Tibial nerve (tissue), 4 donors: ENCODE measurements at places on chromosomes 1 and 21. TPM values are rescaled to one million over a fixed set of nuclear protein-coding genes. Genes with fewer than 3 reads are reported as not detected.

Gene GNAT2
- not detected for total RNA-seq

Gene LCE3D
- total RNA-seq, result not detected

Gene SZRD1
- total RNA-seq, result 66.9 TPM

Gene GJC2
- total RNA-seq, result 6.9 TPM

Gene GPR25
- total RNA-seq, result not detected

DNA sequence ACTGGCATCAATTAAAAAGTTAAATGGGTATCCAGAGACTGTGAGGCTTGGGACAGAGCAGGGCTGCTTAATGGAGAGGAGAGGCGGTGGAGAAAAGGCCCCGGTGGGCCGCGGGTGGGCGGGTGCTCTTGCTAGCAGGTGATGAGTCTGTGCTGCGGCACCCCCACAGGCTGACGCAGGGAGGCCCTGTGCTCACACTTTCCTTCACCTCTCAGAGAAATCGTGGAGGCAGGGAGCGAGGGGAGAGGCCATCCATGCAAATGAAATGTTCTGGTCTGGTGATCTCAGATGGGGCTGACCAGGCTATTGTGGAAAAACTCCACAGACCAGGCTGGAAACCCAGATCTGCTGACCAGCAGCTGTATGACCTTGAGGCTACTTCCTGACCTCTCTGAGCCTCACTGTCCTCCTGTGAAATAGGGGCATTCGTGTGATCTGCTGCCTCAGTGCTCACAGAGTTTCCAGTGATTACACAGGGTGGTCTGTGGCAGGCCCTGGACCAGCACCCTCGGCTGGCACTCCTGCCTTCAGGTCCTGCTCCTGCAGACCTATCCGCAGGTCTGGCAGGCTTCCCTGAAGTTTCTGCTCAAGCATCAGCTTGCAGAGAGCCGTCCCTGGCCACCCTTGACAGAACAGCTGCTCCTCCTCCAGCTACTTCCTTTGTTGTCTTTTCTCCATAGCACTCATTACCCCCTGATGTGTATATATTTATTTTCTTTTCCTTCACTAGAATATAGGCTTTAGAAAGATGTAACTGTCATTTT is 89.2 kb downstream of the BEND5 start:
- H3K36me3 ChIP-seq, result no peaks in the 10 kb centered on the region
- no peak for DNase-seq
- H3K4me1 ChIP-seq, result no peaks in the 10 kb centered on the region
- H3K4me3 ChIP-seq, result no peak overlapping the region
- H3K27me3 ChIP-seq, result no peaks in the 10 kb centered on the region

- DNase-seq, result no peak
- H3K27ac ChIP-seq, result no peak overlapping the region
- no peaks in the 10 kb centered on the region for H3K27me3 ChIP-seq
- H3K36me3 ChIP-seq, result peaks cover 93% of the 10 kb centered on the region
- no peaks in the 10 kb centered on the region for H3K4me1 ChIP-seq
These were observed 58.5 kb upstream of the LAX1 start for GRCh38 chr1:203706444-203706843.

DNA sequence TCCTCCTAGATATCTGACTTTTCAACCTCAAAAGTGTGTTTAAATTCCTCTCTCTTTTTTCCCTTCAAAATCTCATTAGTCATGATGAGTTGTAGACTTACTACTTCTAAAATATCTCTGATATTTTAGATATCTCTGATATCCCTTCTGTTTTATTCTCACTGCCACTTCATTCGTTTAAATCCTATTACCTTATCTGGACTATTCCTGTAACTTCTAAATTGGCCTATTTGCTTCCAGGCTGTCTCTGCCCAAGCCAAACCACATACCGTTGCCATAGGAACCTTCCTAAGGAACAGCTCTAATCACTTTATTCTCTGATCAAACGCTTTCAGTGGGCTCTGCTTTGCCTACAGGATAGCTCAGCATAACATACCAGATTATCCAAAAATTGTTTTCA is 333.1 kb upstream of the CHRM3 start:
- no peaks in the 10 kb centered on the region for H3K36me3 ChIP-seq
- H3K4me3 ChIP-seq, result no peak overlapping the region
- H3K27ac ChIP-seq, result no peak overlapping the region
- no peak for DNase-seq
- no peaks in the 10 kb centered on the region for H3K27me3 ChIP-seq
- no peaks in the 10 kb centered on the region for H3K4me1 ChIP-seq

DNA sequence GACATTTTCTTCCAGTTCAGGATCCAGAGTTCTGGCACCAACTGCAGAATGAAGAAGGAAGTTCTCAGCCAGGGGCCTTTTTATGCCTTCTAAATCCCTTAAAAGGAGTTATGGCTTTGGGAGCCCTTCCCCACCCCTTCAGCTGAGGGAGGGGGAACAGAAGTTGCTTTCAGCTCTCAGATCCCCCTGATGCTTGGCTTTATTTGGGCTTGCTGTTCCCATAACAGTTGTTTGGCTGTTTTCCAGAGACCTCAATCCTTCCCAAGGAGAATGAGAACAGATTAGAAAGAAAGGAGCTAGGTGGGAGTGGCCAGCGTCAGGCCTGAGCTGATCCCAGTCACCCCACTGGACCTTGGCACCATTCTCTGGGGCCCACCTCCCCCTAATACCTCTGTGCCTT is at the start of gene RPE65:
Gene RPE65 (minus strand): TSS at position 54 of the 400 bp plus-strand sequence. CDS start 49 bp downstream, at position 5.
- H3K4me1 ChIP-seq, result peaks cover 3% of the 10 kb centered on the region
- H3K27me3 ChIP-seq, result no peaks in the 10 kb centered on the region
- H3K4me3 ChIP-seq, result no peak within 1 kb of the TSS
- no peaks in the 10 kb centered on the region for H3K36me3 ChIP-seq

GRCh38 chr1:63200676-63201075 is 121.7 kb upstream of the FOXD3 start:
- no peaks in the 10 kb centered on the region for H3K27me3 ChIP-seq
- H3K27ac ChIP-seq, result no peak overlapping the region
- H3K36me3 ChIP-seq, result no peaks in the 10 kb centered on the region
- no peak overlapping the region for H3K4me3 ChIP-seq
- DNase-seq, result no peak

GRCh38 chr1:216785221-216785620 is 62.0 kb upstream of the ESRRG start:
- H3K4me1 ChIP-seq, result no peaks in the 10 kb centered on the region
- peak overlapping the region; percentile 36 for H3K27ac ChIP-seq
- no peaks in the 10 kb centered on the region for H3K27me3 ChIP-seq
- no peak overlapping the region for H3K4me3 ChIP-seq

GRCh38 chr1:20280341-20280740 is 10.3 kb upstream of the VWA5B1 start:
- H3K27ac ChIP-seq, result no peak overlapping the region
- H3K4me3 ChIP-seq, result no peak overlapping the region
- no peak for DNase-seq
- H3K36me3 ChIP-seq, result no peaks in the 10 kb centered on the region
- H3K4me1 ChIP-seq, result no peaks in the 10 kb centered on the region

- H3K36me3 ChIP-seq, result no peaks in the 10 kb centered on the region
- H3K27ac ChIP-seq, result no peak overlapping the region
- H3K27me3 ChIP-seq, result no peaks in the 10 kb centered on the region
- H3K4me3 ChIP-seq, result no peak overlapping the region
These were observed 17.4 kb upstream of the SLC30A10 start for GRCh38 chr1:219945795-219946194.

- no peaks in the 10 kb centered on the region for H3K36me3 ChIP-seq
- DNase-seq, result no peak
- H3K4me3 ChIP-seq, result no peak overlapping the region
These were observed 15.9 kb downstream of the SAMD11 start for GRCh38 chr1:939511-940106.
